ENCODE measurements at places on chromosomes 3 and 15. TPM values are rescaled to one million over a fixed set of nuclear protein-coding genes. Genes with fewer than 3 reads are reported as not detected.

The ESYT3 gene
- total RNA-seq = 0.07 TPM

The ARL6IP5 gene
- 121 TPM for total RNA-seq

The CLDN1 gene
- not detected for total RNA-seq

The ABI3BP gene
- total RNA-seq = not detected

- H3K4me3 ChIP-seq = no peak overlapping the region
- no peak overlapping the region for H3K27ac ChIP-seq
- no peaks in the 10 kb centered on the region for H3K4me1 ChIP-seq
These were observed 275.5 kb downstream of the MECOM start for GRCh38 chr3:169387751-169388696.

- peaks cover 98% of the 10 kb centered on the region for H3K4me1 ChIP-seq
- no peak for DNase-seq
- H3K27me3 ChIP-seq = no peaks in the 10 kb centered on the region
- peaks cover 35% of the 10 kb centered on the region for H3K36me3 ChIP-seq
These were observed 33.2 kb downstream of the OXNAD1 start for GRCh38 chr3:16297997-16298885.

DNA sequence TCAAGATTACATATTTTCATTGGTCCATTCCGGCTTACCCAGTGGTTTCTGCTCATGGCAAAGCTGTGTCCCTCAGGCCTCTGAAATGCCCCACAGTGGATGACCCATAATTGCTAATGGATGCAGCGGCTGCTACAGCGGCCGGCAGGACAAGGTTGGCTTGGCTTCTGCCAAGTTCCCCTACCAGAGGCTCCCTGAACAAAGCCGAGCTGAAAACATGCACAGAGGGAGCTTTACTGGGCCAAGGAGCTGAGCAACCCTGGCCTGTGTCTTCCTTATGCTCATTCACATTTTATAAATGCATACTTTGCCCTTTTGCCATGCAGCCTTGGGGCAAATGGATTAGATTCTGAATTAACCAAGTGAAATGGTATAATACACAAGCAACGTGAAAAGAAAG is 150.5 kb downstream of the NTRK3 start:
- no peak overlapping the region for H3K27ac ChIP-seq
- no peaks in the 10 kb centered on the region for H3K36me3 ChIP-seq
- no peak overlapping the region for H3K4me3 ChIP-seq
- H3K4me1 ChIP-seq = no peaks in the 10 kb centered on the region
- no peaks in the 10 kb centered on the region for H3K27me3 ChIP-seq

DNA sequence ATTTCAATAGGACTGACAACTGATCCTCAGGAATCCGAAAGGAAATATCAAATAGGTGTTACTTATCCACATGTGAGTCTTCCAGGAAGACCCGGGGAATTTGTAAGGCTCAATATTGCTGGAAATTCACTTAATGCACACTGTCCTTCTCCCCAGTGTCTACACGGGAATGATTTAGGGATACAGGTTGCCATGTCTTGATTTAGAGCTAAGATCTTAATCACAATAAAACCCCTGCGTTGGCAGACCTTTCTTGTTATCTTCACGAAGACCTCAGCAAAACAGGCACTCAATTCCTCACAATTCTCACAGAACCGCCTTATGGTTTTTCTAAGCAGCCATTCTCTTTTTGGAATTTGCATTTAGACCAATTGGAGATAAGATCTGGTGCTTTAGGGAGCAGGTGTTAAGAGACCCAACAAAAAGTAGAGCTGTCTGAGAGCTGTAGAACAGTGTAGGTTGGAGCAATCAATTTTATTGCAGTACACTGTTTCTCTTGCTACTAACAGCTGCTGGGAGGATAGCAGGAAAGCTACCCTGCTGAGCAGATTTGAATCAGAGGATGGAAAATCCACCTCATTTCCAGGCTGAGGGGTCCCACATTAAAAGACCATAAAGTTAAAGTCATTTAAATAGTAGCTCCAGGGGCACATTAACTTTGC is 925.7 kb downstream of the EPHA3 start:
- DNase-seq = no peak
- no peaks in the 10 kb centered on the region for H3K4me1 ChIP-seq
- no peaks in the 10 kb centered on the region for H3K36me3 ChIP-seq
- no peak overlapping the region for H3K4me3 ChIP-seq

DNA sequence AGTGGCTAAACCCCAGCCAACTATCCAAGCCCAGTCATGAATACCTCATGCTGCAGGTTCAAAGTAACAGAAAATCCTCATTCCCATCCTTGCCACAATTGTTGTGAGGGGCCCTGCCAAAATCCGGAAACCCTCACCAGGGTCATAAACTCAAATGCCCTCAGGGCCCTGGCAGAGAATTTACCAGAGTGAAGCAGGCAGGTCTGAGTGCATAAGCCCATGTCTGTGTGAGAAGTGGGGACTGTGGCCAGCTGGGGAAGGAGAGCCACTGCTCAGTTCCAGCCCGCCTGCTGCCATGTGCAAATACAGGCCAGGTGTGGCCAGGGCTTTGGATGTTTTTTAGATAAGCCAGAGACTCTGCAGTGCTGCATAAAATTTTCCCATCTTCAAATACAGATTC is 7.0 kb downstream of the CEP152 start:
- H3K27ac ChIP-seq = no peak overlapping the region

DNA sequence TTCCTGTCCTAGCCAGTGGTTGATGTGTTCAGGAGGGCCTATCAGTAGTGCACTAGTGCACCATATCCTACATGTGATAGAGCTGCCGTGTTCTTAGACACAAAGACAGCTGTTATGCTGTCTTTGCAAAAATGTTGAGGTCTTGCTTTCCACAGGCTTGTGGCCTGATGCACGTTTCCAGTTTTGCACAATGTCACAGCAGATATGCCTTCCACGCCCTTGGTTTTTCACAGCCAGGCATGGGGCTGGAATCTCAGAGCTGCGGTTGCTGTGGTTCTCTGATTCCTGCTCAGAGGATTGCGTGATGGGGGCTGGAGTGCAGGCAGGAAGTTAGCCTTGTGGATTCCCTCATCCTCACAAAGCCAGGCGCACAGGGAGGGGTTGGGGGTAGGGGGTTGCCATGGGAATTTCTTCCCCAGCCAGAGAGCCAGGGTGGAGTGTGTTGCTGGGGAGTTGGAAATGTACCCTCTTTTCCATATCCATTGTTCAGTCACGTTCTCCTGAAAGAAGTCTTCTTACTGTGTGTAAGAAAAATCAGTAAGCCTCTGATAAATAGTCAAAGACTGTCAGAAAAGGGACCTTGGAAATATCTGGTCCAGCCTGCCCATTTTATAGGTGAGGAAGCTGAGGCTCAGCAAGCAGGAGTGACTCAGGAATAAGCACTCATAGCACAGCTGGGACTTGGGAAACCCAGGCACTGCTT is 79.4 kb downstream of the SMAD3 start:
- H3K27me3 ChIP-seq = no peaks in the 10 kb centered on the region
- no peak overlapping the region for H3K4me3 ChIP-seq
- no peak overlapping the region for H3K27ac ChIP-seq
- DNase-seq = no peak
- H3K36me3 ChIP-seq = no peaks in the 10 kb centered on the region

Measured in CD8-positive, alpha-beta memory T cell (primary cell).